ENCODE measurements at places on chromosomes 6 and 20.

GRCh38 chr20:44642203-44643153 lies 9.0 kb downstream of the ADA start:
- peaks cover 49% of the 10 kb centered on the region for H3K36me3 ChIP-seq
- peaks cover 75% of the 10 kb centered on the region for H3K4me1 ChIP-seq
- no peaks in the 10 kb centered on the region for H3K27me3 ChIP-seq
- peak overlapping the region; percentile 90 for H3K27ac ChIP-seq
- peak; percentile 22 for DNase-seq
- peak overlapping the region; percentile 33 for H3K4me3 ChIP-seq

GRCh38 chr6:14294270-14294951 lies 176.8 kb downstream of the CD83 start:
- no peaks in the 10 kb centered on the region for H3K27me3 ChIP-seq
- no peak for DNase-seq
- H3K36me3 ChIP-seq = no peaks in the 10 kb centered on the region
- peaks cover 19% of the 10 kb centered on the region for H3K4me1 ChIP-seq

DNA sequence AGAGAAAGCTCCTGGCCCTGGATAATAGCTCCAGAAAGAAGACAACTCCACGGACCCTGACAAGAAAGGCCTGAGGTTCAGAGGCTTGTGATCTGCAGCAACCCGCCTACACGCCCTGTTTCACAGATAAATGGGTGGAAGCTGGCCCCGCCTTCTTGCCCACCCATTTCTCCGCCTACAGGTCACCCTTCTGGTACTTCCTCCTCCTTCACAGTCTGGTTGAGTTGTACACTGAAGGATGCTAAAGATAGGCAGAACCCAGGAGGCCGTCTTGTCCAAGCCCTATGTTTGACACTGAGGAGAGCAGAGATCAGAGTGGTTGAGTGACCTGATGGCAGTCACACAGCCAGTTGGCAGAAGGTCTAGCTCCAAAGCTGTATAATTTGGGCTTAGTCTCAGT lies 34.2 kb upstream of the MDGA1 start:
- H3K4me3 ChIP-seq = no peak overlapping the region
- no peaks in the 10 kb centered on the region for H3K36me3 ChIP-seq
- DNase-seq = peak; percentile 36
- peaks cover 2% of the 10 kb centered on the region for H3K4me1 ChIP-seq

- no peak for DNase-seq
- H3K36me3 ChIP-seq = peaks cover 26% of the 10 kb centered on the region
- H3K4me1 ChIP-seq = peaks cover 4% of the 10 kb centered on the region
- no peak overlapping the region for H3K27ac ChIP-seq
- no peak overlapping the region for H3K4me3 ChIP-seq
- H3K27me3 ChIP-seq = no peaks in the 10 kb centered on the region
These were observed 17.6 kb downstream of the RMND1 start for GRCh38 chr6:151434369-151434768.

DNA sequence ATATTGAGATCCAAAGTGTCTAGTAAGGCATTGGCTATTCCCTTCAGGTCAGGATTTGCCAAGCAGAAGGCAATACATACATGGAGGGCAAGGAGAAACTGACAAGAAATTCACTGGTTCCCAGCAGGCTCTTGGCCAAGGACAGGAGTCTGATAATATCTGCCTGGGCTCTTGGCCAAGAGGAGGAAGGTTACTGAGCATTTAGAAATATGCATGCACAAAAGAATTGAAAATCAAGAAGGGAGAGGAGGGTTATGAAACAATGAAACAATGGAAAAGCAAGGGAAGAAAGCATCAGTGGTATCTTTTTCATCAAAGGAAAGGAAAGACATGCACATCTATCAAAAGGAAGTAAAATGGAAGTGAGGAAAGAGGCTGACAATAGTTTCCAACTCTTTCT lies 42.4 kb downstream of the ARHGAP18 start:
- no peak overlapping the region for H3K27ac ChIP-seq
- DNase-seq = no peak
- no peaks in the 10 kb centered on the region for H3K36me3 ChIP-seq
- peaks cover 1% of the 10 kb centered on the region for H3K27me3 ChIP-seq
